Upper lobe of left lung (tissue), 6 donors: ENCODE measurements at places on chromosomes 11 and 22.

GRCh38 chr11:95092549-95093324, 3.1 kb downstream of the ENDOD1 start:
- DNase-seq = no peak

DNA sequence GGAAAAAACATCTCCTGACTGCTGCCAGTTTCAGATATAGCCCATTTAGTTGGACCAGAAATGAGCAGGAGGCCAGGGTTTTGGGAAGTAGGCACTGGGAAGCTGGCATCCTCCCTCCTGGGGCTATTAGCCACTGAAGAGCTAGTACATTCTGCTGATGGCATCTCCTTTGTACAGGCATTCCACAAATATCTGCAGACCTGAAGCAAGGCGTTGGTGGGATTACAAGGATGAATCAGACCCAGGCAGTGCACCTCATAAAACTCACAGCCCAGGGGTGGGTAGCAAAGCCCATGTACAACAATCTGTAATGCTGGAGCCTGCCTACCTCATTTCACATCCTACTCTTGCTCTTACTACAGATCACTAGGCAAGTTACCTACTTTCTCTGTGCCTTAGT, 27.5 kb upstream of the POU2AF1 start:
- DNase-seq = no peak

DNA sequence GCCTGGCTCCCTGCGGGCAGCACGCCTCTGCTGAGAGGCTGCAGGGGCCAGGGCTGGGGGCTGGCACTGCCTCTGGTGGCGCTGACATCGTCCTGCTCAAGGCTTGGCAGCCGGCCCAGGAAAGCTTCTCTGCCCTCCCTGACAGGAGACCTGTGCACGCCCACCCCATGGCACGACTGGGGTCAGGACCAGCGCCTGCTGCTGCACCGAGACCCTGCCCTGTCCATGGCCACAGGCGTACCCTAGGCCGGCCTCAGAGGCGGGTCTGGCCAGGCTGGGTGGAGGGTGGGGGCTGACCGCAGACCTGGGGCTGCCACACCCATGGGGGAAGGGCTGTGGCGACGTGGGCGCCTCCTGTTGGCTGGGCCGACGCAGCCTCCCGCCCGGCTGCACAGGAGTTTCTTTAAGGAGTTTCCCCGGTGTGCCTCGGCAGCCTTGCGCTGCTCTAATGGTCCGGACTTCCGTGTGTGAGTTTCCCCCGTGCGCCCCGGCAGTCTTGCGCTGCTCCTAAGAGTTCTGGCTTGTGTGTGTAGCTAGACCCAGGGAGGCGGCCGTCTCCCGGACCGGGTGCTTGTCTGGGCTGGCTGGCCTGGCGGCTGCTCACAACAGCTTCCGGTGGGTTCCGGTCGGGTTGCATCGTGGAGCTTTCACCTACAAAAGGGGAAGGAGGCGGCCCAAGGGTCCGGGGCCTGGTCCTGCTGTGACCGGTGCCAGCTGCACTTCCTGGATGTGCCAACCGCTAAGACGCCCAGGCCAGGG, 4.6 kb downstream of the TRABD start:
- DNase-seq = peak; percentile 93

GRCh38 chr11:61710019-61710418, 29.8 kb downstream of the DAGLA start:
- no peak for DNase-seq

GRCh38 chr11:75200051-75200450, 40.5 kb upstream of the TPBGL start:
- DNase-seq = no peak

DNA sequence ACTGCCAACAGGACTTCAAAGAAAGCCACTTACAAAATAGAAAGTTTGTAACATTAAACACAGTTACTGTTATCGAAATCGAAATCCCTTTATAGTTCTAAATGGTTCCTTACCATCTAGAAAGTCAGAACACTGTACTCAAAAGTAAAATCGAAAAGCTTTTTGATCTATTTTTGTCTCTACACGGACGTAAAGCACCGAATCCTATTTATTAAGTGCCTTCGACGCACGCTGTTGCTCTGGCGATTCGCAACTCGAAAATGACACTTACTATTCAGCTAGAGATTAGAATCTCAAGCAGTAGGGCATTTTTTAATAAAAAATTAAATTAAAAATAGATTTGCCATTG, 78.3 kb downstream of the LARGE1 start:
- no peak for DNase-seq
